Stimulated activated CD8-positive, alpha-beta memory T cell treated with anti-CD3 and anti-CD28 coated beads, Interleukin-2, amount 100 ng/mL, for 48 hours (primary cell): ENCODE measurements at places on chromosomes 3 and 15.

- DNase-seq, result no peak
Measured at GRCh38 chr3:110420158-110420641, 651.4 kb upstream of the NECTIN3 start.

GRCh38 chr15:43876872-43877271 is 50.1 kb downstream of the WDR76 start:
- no peak for DNase-seq

DNA sequence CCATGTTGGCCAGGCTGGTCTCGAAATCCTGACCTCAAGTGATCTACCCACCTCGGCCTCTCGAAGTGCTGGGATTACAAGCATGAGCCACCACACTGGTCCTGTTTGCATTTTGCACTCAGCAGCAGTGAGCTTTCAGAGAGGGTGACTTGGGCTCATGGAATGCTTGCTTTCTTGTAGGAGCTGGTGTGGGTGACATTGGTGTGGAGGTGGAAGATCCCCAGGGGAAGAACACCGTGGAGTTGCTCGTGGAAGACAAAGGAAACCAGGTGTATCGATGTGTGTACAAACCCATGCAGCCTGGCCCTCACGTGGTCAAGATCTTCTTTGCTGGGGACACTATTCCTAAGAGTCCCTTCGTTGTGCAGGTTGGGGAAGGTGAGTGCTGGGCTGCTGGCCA is 90.3 kb downstream of the FLNB start:
- no peak for DNase-seq

DNA sequence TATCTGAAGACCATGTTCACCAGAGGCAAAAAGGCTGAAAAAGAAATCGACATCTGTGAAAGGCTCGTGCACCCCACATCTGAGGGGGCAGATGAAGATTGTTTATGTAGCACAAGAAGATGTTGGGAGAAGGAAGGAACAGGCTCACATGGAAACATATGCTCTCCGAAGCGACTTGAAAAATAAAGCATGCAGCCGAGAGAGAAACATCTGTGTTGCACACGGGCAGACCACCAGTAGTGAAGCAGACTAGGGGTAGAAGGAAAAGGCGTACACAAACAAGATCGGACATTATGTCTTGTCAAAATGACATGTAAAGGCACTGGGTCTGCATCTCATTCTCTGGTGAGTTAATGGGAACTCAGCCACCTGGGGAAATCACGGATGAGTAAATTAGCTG is 356.5 kb downstream of the ZIC4 start:
- DNase-seq, result no peak

DNA sequence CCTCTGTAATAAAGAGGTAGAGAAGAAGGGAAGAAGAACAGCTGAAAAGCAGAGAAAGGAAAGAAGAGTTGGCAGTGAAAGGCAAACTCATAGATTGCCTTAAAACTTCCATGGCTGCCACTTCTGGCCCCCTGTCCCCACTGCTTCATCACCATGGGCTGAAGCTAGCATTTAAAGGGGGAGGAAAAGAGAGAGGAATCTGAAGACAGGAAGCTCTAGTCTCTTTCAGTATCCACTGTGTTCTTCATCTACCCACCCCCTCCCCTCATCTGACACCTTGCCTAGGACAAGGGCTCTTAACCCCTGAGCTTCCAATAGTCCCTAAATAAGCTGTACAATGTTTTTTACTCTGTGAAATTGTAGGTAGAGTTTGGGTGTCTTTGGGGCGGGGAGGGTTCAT is 60.6 kb downstream of the ALCAM start:
- no peak for DNase-seq

- no peak for DNase-seq
Measured at GRCh38 chr3:132979606-132980005, 58.6 kb upstream of the TMEM108 start.

DNA sequence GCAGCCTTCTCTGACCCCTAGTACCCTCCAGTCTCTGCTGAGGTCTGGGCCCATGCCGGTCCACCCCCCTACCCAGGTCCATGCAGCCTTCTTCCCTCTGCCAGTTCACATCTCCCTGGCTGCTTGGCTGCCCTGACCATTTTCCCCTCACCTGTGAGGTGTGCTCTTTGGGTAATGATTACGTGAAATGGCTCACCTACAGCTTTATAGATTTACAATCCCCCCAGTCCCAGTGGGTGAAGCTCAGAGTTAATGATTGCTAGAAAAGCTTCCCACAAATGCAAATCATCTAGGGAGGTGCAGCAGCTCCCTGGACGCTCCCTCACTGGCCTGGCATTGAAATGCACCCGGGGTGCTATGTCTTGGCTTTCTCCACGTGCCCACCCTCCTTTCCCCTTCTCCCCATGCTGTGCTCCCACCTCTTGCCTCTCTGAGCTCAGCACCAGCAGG is 18.7 kb downstream of the PAQR5 start:
- no peak for DNase-seq

DNA sequence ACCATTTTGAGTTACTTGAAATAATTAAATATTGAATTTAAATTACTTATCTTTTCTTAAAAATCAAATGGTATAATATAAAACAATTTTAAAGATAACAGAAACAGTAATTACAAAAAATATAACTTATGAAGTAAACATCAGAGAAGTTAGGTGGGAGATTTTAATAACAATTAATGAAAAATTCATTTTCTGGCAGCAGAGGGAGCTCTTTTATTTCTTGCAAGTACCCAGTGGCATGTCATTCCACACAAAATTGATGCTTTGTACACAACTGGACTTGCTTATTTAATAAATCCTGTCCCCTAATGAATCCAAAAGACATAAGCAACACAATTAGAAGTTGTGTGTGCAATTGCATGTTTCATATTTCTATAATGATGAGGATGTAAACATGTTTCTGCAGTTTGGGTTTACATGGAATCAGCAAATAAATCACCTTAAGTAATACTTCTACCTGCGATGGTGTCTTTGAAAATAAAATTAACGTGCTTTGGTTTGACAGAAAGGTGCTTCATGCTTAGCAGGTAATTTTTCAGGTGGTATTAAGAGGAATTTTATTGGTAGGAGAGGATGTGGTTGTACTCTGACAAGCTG is 861.3 kb downstream of the ZPLD1 start:
- no peak for DNase-seq

- DNase-seq, result no peak
Measured at GRCh38 chr3:76097589-76097969, 312.2 kb upstream of the ZNF717 start.

GRCh38 chr3:101172516-101172915 is 147.9 kb downstream of the IMPG2 start:
- no peak for DNase-seq

DNA sequence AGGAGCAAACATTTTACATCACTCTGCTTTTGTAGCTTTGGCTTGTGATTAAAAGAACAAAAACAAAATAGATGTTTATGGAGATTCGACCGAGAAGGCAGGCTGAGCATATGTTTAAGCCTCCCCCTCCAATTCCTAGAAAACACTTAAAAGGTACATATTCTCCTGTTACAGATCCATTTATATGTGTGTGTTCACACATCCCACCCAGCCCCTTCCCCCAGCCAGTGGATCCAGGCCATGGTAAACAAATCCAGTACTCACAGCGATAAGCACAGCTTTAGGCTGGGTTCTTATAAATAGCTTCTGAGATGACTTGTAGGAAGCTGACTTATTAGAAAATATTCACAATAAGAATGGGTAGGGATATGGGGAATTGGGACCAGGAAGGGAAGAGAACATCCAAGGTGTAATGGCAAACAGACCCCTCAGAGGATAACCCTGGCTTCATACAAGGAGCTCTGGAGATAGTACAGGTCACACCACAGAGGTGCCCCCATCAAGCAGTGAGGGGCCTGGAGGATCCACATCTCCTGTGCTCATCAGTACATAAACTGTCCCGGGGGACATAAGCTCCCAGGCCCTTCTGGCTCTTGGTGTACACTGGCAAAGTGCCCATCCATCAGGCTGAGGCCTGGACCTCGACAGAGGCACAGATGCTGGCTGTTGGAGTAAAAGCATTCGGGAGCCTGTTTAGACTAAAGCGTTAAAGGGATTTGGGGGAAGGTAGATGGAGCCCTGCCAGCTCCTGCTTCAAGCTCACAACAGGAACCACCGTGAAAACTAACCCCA is 70.0 kb upstream of the UBE2E1 start:
- DNase-seq, result no peak

DNA sequence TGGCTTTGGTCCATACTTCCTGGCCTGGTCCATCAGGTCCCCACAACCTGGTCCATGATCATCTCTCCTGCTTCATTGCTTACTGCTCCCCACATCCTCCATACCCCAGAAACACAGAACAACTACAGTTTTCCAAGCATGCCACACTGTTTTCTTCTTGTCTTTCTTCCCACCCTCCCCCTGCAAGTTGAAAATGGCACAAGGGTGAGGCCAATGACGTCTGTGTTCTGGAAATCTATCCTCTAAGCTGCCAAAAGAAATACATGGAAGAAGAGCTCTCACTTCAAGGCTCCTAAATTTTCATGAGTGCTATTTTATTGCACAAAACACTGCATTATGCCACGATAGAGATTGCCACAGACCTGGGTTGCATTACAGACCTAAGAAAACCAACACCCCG is 404.4 kb downstream of the VPS13C start:
- DNase-seq, result no peak

GRCh38 chr15:101225658-101226057 is 26.2 kb downstream of the CHSY1 start:
- DNase-seq, result no peak

DNA sequence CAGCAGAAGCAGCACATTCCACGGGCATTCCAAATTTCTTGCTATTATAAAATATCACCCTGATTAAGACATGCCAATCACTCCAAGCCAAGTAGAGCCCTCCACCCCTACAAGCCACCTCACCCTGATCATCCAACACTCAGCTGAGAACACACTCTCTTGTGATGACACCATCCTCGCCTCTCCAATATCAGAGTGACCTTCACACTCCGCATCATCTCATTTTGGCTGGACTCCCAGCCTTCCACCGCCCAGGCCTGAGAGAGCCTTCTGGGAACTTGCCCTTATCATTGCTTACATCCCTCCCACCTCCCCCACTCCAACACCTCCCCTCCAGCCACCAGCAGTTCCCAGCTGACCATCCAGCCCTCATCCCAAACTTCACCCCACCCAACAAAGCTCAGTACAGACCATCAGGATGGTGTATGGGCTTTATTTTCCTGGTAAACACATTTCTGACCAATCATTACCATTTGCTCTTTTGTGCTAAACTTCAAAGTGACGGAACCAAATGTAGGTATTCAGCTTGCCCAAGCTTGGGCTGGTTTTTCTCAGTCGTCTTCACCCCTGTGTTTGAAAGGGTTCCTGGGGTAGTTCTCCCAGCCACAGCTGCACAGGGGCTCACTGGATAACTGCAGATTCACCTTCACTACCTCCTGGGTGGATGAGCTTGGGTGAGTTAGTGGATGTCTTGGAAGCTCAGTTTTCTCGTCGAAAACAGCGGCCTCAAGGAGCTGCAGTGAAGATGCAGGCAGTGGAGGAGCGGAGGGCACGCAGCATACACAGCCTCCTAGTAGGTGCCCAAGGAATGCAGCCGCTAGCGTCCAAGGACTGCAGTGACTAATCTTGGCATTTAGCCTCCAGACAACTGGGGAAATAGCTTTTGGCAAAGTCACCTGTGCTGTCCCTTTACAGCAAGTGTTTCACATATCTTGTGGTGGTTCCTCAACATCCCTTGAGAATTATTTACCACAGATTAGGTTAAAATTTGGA is 115.1 kb downstream of the LIPC start:
- no peak for DNase-seq

GRCh38 chr3:359672-360071 is 163.1 kb downstream of the CHL1 start:
- no peak for DNase-seq

GRCh38 chr3:46124216-46125177 is 83.6 kb downstream of the CCR1 start:
- DNase-seq, result no peak

- DNase-seq, result no peak
Measured at GRCh38 chr15:42282344-42282743, 9.1 kb upstream of the TMEM87A start.

GRCh38 chr3:191922570-191922969 is 461.6 kb downstream of the PYDC2 start:
- DNase-seq, result no peak

GRCh38 chr15:55846116-55846707 is 103.3 kb upstream of the PRTG start:
- DNase-seq, result no peak

- no peak for DNase-seq
Measured at GRCh38 chr3:153746211-153746610, 375.0 kb upstream of the ARHGEF26 start.

DNA sequence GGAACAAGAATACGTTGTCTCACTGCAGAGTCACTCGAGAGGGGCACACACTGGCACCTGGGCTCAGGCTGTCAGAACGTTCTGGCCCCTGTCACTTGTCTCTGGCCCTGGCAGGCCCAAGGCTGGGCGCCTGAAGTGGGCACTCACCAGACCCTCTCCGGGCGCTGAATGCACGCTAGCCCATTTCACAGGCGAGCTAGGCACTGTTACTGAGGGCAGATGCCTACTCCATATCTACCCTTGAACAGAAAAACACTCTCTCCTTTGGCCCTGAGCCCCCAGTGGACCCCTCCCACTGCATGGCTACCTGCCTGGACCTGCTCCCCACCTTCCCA is 42.3 kb upstream of the IQSEC1 start:
- no peak for DNase-seq

- no peak for DNase-seq
Measured at GRCh38 chr3:67534594-67534993, 119.8 kb downstream of the SUCLG2 start.

DNA sequence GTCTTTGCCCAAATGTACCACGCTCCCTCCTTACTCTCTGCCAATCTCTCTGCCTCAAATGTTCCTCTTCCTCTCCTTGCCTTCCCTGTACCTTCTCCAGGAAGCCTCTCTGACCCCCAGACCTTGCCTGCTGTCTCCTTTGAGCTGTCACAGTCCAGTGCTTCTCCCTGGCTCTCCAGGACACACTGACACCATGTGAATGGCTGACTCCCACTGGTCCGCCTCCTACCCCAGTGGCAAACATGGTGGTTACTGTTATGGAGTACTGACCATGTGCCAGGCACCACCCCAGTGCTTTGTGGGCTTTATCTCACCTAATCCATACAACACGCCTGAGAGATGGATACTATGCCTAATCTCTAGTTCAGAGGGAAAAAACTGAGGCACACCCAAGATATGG is 141.9 kb downstream of the TPRA1 start:
- no peak for DNase-seq

- DNase-seq, result no peak
Measured at GRCh38 chr15:31439328-31439727, 112.7 kb downstream of the KLF13 start.

- no peak for DNase-seq
Measured at GRCh38 chr3:177089901-177090300, 107.4 kb downstream of the TBL1XR1 start.

- no peak for DNase-seq
Measured at GRCh38 chr15:32119286-32119685, 89.0 kb downstream of the CHRNA7 start.

DNA sequence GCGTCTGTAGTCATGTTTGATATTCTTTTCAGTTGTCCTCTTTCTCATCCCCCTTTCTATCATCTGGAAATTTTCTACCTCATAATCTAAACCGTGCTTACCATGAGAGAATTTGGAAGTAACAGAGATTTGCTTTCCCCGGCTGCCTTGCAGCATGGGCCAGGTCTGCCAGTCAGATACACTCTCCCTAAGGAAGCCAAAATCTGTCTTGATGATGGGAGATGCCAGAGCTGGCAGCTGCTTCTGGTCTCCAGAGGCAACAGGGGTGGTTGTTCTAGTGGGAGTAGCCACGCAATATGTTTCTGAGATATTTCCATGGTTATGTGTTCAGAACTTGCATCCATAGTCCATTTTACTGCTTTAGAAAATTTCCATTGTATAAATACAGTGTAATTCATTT is 218.9 kb upstream of the RORA start:
- no peak for DNase-seq
